ENCODE measurements at places on chromosomes 2 and 18.

- no peak for DNase-seq
Measured at GRCh38 chr2:135473567-135473966, 57.5 kb downstream of the ZRANB3 start.

DNA sequence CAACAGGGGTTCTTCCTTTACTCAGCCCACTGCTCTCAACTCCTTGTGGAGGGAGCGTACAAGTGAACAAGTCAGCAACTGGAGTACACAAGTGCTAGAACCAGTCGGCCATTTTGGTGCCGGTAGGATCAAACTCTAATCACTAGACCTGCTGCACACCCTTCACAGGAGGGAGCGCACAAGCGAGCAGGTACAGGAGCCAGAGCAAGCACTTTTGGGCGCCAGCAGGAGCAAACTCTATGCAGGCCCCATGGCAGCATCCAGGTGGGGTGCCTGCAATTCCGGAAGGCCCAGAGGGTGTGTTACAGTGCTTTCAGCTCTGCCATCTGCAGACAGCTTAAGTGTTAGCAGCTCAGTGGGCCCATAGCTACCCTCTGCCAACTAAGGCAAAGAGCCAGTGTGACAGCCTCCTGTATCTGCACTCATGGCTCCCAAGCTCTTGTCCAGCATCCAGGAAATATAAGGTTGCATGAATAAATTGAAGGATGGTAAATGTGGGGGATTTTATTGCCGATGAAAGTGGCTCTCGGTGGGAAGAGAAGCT, 426.1 kb downstream of the DCC start:
- DNase-seq, result no peak

DNA sequence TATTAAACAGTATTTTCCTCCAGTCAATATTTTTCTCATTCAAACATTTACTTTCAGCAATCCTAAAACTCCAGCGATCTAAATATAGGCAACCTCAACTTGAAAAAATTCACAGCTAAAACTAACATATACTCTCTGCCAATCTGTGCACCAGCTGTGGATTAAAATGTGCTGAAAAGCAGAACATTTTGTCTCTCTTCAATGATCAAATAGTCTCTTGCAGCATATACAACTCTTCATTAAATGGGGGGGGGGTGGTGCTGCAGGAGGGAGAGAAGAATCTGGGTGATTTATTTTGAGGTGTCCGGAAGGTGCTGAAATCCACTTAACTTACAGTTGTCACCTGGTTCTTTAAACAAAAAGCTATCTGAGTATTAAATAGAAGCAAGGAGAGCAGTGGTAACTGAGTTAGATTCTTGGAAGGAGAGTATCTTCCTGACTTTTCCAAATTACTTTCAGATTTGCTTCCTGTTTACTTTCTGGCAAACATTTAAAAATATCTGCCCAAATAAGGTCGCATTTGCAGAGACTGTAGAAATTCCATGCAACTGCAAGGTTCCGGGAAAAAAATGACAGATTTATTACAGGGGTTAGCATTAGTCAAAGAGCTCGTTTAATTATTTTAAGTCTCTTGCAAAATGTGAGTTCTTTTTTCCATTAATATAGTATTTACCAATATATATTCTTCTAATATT, 904.7 kb upstream of the ACVR2A start:
- DNase-seq, result no peak

GRCh38 chr2:28544405-28544921, 48.6 kb downstream of the PLB1 start:
- DNase-seq, result peak; percentile 9

DNA sequence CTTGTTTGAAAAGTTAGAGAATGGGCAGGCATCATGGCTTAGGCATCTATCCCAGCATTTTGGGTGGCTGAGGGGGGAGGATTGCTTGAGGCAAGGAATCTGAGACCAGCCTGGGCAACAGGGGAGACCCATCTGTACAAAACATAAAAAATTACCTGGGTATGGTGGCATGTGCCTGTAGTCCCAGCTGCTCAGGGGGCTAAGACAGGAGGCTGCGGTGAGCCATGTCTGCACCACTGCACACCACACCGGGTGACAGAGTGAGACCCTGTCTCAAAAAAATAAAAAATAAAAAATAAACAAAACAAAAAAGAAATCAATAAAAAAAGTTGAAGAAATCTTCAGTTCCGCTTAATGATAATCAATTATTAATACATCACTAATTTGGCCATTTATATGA, 146.5 kb downstream of the CDH7 start:
- no peak for DNase-seq

GRCh38 chr2:213806125-213806726, 522.0 kb downstream of the SPAG16 start:
- no peak for DNase-seq

DNA sequence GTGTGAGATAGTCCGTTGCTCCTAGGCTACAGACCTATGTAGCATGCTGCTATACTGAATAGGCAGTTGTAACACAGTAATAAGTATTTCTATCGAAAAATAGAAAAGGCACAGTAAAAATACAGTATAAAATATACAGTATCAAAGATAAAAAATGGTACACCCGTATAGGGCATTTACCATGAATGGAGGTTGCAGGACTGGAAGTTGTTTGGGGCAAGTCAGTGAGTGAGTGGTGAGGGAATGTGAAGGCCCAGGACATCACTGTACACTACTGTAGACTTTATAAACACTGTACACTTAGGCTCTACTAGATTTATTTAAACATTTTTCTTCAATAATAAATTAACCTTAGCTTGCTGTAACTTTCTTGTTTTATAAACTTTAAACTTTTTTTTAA, 3.5 kb downstream of the MAP3K20 start:
- DNase-seq, result no peak

DNA sequence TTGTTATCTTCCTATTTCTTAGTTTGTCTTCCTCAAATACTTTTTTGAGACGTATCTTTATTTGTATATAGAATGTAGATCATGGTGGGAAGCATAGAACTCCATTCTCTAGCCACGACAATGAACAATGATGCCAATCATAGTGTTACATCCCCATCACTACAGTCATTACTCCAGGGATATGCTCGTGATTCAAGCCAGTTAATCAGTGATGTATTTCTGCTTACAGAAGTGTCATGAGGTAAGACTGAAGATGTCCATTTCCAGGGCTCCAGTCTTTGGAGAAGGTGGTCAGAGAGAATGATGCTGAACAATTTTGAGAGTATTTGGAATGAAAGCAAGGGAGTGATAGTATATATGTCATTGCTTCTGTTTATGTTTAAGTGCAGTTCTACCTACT, 777.2 kb upstream of the TMEFF2 start:
- DNase-seq, result no peak

- DNase-seq, result no peak
Measured at GRCh38 chr18:29912351-29912750, 1130.2 kb downstream of the DSC3 start.

DNA sequence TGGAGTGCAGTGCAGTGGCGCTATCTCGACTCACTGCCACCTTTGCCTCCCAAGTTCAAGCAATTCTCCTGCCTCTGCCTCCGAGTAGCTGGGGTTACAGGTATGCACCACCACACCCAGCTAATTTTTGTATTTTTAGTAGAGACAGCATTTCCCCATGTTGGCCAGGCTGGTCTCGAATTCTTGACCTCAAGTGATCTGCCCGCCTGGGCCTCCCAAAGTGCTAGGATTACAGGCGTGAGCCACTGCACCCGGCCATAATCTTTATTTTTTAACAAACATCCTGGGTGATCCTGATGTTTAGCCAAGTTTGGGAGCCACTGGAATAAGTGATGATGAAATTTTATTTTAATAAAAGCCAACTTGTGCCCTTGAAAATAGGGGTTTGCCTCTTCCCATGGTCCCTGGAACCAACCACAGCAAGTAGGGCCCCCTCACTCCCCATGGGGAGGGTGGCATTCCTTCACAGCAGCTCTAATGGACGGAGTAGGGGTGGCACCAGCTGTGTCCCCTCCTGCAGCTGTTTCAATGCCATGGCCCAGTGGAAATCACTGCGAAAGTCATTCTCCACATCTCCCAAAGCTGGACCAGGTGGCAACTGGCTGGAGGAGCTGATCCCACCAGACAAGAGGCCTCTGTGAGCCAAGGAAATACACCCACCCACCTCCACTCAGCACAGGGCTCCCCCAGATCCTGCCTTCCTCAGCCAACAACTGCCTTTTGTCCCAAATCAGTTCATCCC, 194.8 kb downstream of the ZFP36L2 start:
- DNase-seq, result no peak

GRCh38 chr2:201962774-201963562, 70.7 kb upstream of the FZD7 start:
- DNase-seq, result no peak

DNA sequence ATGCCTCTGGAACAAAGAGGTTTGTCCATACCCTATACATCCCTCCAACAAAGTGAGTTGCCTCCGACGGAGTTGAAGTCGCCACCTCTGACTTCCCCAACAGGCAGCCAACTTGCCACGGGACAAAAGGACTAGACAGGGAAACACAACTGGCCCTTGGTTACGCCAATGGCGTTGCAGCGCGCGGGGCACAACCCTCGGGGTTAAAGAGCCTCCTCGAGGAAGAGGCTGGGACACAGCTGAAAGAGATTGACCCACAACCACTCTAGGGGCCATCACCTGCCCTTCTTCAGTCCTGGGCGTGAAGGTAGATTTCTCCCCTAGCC, 545 bp downstream of the GTF3C2 start:
- DNase-seq, result no peak

DNA sequence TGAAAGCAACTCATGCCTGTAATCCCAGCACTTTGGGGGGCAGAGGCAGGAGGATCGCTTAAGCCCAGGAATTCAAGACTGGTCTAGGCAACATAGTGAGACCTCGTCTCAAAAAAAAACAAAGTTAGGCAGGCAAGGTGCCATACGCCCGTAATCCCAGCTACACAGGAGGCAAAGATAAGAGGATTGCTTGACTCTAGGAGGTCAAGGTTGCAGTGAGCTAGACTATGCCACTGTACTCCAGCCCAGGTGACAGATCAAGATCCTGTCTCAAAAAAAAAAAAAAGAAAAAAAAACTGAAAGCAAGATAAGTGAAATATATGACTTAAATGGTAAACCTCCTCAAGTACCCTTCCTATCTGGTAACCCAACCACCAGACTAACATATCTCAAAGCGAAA, 59.8 kb downstream of the USP34 start:
- DNase-seq, result no peak

DNA sequence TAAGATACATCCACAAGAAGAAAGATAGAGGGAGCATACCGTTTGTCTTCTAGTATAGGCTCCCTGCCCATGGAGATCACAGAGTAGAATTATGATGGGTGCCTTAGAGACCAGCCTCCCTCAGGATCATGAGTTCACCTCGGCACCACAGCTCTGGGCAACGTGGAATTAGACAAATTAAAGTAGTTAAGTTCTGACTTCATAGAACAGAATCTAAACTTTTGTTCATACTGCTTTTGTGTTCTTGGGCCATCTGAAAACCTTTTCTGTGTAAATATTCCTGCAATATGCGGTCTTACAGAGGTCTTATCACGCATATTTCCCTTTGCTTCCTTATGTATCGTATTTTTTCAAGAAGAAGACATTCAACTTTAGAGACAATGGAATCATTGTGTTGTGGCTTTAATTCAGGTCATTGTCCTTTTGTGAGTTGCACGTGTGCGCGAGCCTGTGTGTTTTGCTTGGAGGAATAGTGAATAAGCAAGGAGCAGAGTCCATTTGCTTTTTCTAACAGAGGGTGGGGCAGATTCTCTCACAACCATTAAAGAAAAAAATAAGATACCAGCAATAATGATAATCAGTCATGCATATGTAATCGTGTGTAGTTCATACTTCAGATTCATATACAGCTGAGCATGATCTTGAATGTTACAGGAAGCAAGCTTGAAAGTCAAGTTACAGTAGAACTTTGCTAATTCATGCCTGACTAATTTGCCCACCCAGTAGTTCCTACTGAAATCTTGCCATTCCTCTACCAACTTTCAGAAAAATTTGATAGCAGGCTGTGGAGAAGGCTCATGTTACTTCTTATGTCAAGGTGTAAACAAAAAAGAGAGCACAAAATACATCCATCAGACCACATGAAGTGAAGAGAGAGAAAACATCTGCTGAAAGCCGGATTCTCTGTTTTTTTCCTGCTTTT, 243.6 kb downstream of the NEDD4L start:
- no peak for DNase-seq

GRCh38 chr2:54726940-54727339, 3.5 kb downstream of the EML6 start:
- no peak for DNase-seq

DNA sequence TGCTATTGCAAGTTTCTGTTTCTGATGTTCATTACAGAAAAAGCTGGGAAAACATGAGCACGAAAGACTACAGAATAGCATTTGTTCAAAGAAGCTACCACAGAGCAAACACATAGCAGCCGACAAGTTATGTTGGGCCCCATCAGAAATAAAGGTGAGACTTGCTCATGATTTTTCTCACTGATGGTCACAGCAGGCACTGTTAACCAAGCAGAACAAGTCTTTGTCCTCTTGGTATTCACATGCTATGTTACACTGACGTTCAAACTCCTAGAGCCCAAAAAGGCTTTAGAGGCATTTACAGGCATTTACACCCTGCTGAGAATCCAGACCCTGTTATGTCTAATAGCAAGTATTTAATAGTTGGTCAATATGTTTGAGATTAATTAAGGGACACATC, 235.0 kb upstream of the HNMT start:
- no peak for DNase-seq

DNA sequence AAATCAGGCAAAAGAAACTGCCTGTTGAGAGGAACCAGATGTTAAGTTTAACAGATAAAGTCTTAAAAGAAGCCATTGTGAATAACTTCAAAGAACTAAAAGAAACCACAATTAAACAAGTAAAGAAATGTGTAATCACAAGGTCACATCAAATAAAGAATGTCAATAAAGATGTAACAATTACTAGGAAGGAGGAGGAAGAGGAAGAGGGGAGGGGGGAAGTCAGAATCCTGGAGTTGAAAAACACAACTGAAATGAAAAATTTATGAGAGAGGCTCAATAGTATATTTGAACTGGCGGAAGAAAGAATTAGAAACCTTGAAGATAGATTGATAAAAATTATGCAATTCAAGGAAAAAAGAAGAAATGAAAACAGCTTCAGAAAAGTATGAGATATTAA, 88.4 kb upstream of the CRIM1 start:
- no peak for DNase-seq

GRCh38 chr2:127584516-127585033, 49.1 kb downstream of the MYO7B start:
- no peak for DNase-seq

- DNase-seq, result peak; percentile 70
Measured at GRCh38 chr2:64865073-64865830, 123.9 kb upstream of the SLC1A4 start.

All from CD8-positive, alpha-beta memory T cell (primary cell).